Fibroblast of skin of scalp (primary cell): ENCODE measurements at places on chromosomes 4 and X.

- no peak for DNase-seq
Measured at GRCh38 chr4:36709991-36710390, 428.6 kb downstream of the DTHD1 start.

- DNase-seq: peak; percentile 2
Measured at GRCh38 chrX:104913348-104913747, 307.1 kb downstream of the TEX13A start.

- no peak for DNase-seq
Measured at GRCh38 chr4:10622728-10623127, 61.8 kb downstream of the CLNK start.

- peak; percentile 28 for DNase-seq
Measured at GRCh38 chrX:103254171-103254824, 657 bp downstream of the TCEAL8 start.

DNA sequence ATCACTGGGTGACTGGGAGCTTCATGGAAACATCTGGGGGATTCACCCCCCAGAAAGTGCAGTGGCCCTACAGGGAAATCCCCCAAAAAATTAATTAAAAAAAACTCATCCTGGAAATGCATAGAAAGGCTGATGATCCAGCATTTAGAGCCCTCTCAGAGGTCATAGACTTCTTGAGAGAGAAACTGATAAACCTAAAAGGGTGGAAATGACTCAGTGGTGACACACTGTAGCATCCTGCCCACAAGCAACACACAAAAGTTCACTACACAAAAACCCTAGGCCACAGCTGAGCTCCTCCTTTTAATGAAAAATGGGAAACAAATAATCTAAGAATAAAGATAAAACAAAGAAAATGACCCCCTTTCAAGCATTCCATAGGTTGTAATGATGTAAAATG is 911.5 kb downstream of the GLUD2 start:
- no peak for DNase-seq
